IPS DF 19.7 (cell line): ENCODE measurements at places on chromosomes 12 and 14.
A peak's percentile ranks its signal among the peaks of the same experiment; 100 is the strongest.

GRCh38 chr14:56782711-56783110, 27.6 kb downstream of the OTX2 start:
- no peak for DNase-seq

GRCh38 chr12:52349196-52349595, 18.1 kb downstream of the KRT85 start:
- DNase-seq = no peak

GRCh38 chr14:99393059-99393655, 87.5 kb downstream of the SETD3 start:
- DNase-seq = no peak

DNA sequence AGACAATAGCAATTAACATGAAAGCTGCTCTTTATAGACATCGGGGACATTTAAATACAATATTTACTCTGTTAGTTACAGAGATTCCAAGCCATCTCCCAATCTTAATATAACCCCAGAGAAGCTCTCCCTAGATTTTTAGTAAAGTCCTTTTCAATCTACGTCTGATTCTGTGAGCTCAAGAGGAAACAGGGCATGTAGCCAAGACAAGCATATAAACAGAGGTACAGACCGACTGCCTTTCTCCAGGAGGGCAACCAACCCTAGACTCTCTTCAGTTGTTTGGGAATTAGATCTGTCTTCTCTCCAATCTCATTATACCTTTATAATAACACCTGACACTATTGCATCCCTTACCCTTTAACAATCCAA, 57.4 kb downstream of the TMTC1 start:
- no peak for DNase-seq

DNA sequence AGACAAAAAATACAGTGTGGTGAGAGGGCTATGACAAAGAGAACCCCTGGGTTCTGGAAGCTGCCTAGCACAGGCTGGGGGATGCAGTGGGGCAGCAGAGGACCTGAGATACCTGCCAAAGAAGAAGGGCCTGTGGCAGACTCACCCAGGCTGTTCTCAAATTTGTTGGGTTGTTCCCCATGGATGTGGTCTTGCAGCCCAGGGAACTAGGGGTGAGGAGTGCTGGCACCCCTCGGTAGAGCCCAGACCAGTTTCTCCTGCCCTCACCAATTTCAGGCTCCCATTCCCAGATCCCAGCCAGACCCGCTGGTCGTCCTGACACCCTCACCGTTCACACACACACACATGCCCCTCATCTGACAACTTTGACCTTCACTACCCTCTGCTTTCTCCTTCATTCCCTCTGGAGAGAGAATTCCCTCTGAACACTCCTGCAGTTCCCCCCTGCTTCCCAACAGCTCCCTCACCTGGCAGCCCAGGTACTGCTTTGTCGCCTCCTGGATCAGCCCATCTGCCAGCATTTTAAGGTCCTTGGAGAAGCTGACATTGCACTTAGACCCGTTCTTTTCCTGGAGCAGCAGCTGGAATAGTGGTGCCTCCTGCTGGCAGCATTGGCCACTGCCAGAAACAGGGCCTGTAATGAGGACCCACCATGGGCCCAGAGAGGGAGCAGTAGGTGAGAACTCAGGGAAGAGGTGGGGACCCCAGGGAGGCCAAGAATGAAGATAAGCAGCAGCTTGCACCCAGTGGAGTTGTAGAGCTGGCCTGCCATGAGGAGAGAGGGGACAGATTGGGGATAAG, 5.9 kb upstream of the GDF11 start:
- peak; percentile 92 for DNase-seq

DNA sequence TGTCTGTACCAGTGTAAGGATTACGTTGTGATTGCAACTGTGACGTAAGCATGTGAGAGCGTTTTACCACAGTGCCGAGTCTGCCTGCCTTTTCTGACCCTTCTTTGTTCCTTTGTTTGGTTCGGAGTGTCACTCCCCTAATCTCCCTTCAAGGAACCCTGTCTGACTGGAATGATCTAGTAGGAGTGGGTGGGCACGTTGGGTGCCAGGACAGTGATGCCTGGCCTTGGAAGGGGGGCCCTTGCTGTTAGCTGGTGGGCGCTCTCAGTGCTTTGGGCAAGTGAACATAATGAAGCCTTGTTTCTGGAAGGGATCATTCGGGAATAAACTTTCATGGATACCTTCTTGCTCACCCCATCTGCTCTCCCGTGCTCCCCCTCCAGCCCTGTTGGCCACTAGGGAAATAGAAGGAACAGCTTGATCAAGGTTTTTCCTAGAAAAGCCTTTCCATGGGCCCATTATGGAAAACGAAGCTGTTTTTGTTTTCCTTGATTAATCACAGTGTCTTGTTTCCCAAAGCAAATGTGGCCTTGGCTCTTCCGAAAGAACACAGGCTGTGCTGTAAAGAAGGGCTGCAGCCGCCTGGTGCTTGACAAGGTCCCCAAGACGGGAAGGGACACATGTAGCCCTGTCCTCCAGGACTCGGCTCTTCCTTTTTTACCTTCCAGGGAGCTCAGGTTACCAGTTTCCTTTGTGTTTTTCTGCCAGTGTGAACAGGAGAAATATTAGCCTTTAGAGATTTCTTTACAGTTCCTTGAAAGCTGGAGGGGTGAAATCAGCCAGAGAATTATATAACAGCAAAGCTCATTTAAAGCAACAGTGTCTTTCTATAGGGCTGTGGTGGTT, 215.5 kb downstream of the CRADD start:
- no peak for DNase-seq

- DNase-seq = no peak
Measured at GRCh38 chr12:58615047-58615446, 305.3 kb downstream of the LRIG3 start.

DNA sequence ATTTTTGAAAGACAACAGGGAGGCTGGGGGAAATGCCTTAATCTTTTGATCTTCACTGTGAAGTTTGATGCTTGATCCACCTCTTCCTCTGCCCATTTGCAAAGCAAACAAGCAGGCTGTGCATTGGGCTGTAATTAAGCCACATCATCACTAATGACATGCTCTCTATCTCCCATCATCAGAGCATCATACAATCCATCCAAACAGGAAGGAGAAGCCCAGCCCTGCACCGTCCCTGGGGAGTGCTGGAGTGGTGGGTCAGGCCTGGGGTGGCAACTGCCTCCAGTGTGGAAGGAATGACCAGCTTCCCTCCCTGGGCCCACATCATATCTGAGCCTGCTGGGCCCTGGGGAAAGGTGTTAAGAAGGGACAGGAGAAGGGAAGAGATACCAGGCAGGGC, 6.9 kb upstream of the KRT74 start:
- DNase-seq = no peak

- no peak for DNase-seq
Measured at GRCh38 chr12:103578926-103579325, 8.1 kb upstream of the STAB2 start.

GRCh38 chr14:59846595-59846994, 24.0 kb downstream of the RTN1 start:
- DNase-seq = no peak

GRCh38 chr12:58873496-58873895, 46.8 kb downstream of the LRIG3 start:
- no peak for DNase-seq
